ENCODE measurements at places on chromosomes 11 and 22. TPM values are rescaled to one million over a fixed set of nuclear protein-coding genes. Genes with fewer than 3 reads are reported as not detected.

The ZNF214 gene
- total RNA-seq: 11.5 TPM

The FOLH1 gene
- total RNA-seq: 7.7 TPM

The C11orf52 gene
- total RNA-seq: 0.88 TPM

The RFPL1 gene
- total RNA-seq: not detected

The PHLDA2 gene
- total RNA-seq: 0.88 TPM

The DNAL4 gene
- total RNA-seq: 31.0 TPM

The ENTHD1 gene
- total RNA-seq: 0.10 TPM

The OR5B21 gene
- total RNA-seq: not detected

The OR4C11 gene
- total RNA-seq: not detected

The TH gene
- total RNA-seq: 8.8 TPM

The SLC22A9 gene
- total RNA-seq: 0.10 TPM

The HARBI1 gene
- total RNA-seq: 4.2 TPM

The KCNJ11 gene
- 2.1 TPM for total RNA-seq

The VWCE gene
- 1.5 TPM for total RNA-seq

The TSPAN4 gene
- 27.2 TPM for total RNA-seq

Measured in spinal cord (tissue), 10 donors.